ENCODE measurements at places on chromosomes 1 and 21.

- DNase-seq: no peak
Measured at GRCh38 chr1:198861636-198862035, 222.8 kb downstream of the PTPRC start.

DNA sequence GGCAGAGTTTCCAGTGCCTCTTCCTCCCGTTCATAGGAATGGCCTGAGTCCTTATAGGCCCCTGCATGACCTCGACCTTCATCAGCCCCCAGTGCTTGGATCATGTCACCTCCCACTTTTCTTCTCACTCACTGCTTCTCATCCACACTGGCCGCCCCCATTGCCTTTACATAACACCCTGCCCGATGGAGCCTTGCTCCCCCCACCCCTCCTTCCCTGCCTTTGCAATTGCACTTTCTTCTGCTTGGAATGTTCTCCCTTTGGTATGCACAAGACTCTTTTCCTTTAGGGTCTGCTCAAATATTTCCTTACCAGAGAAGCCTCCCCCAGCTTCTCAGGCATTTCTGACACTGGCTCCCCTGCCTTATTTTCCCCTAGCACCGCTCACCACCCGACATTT, 125.2 kb upstream of the KCNJ6 start:
- no peak for DNase-seq

DNA sequence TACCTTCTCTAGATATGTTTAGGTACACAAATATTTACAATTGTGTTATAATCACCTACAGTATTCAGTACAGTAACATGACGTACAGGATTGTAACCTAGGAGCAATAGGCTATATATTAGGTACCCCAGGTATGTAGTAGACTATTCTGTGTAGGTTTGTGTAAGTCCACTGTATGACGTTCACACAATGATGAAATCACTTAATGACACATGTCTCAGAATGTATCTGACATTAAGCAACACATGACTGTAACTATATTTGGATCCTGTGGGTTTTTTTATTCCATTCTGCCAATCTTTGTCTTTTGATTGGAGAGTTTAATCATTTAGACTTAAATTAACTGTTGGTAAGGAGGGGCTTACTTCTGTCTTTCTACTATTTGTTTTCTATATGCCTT, 52.1 kb downstream of the STYXL2 start:
- no peak for DNase-seq

GRCh38 chr21:41280115-41280919, 36.3 kb upstream of the FAM3B start:
- no peak for DNase-seq

GRCh38 chr1:28358716-28359115, 10.8 kb upstream of the PHACTR4 start:
- DNase-seq: no peak

GRCh38 chr1:209356976-209357377, 226.5 kb upstream of the CAMK1G start:
- no peak for DNase-seq

DNA sequence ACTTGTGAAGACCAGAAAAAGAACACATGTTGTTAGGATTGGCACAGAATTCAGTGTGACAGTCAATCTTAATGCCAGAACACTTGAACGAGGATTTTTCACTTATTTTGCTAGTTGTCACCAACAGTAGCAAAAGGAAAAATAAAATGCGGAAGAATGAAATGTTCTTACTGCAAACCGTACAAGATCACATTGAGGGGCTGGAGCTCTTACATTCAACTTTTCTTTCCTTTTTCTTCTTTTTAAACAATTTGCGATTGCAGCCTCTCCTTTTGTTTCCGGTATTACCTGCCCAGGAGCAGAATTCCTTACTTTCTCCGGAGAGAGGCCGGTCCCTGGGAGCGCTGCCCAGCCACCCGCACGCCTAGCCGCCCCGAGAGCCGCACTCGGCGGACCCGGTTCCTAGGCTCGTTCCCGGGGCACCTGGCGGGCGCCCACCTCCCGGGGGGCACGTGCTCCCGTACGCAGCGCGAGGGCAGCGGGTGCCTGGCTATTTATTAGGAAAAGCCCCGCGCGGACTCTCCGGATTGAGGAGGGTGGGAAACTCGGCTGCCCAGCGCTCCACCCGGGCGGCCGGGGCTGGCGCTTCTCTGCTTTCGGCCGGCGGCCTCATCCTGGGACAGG, 1.2 kb upstream of the CAMTA1 start:
- DNase-seq: no peak

- no peak for DNase-seq
Measured at GRCh38 chr1:169371404-169371803, 3.4 kb downstream of the BLZF1 start.

- no peak for DNase-seq
Measured at GRCh38 chr1:160638926-160639325, 7.9 kb downstream of the SLAMF1 start.

- no peak for DNase-seq
Measured at GRCh38 chr1:75338616-75339483, 204.7 kb downstream of the LHX8 start.

DNA sequence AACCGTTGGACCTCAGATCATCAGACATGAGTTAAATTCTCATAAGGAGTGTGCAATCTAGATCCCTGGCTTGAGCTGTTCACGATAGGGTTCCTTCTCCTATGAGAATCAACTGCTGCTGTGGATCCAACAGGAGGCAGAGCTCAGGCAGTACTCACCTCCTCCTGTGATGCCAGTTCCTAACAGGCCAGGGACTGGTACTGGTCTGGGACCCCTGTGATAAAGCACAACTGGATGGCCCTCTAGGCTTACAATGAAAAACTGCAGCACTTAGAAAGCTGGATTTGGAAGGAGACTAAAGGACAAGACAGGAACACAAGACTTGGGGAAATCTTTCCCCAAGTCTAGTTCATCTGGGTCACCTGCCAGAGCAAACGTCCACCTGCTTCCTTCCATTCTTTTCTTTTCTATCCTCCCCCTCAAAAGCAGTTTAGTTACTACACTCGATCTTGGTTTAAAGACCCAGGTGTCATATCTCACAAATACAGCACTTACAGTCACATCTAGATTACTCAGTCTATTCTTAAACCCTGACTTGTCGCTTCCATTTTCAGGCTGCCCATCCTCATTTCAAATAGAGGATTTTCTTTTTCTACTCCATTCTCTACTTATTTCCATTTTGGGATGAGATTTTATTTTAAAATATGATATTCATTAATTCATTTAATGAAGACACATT, 59.8 kb downstream of the PTPN14 start:
- no peak for DNase-seq

GRCh38 chr1:229474509-229474908, 33.6 kb downstream of the NUP133 start:
- no peak for DNase-seq

GRCh38 chr1:95655321-95656020, 421.5 kb downstream of the RWDD3 start:
- no peak for DNase-seq

DNA sequence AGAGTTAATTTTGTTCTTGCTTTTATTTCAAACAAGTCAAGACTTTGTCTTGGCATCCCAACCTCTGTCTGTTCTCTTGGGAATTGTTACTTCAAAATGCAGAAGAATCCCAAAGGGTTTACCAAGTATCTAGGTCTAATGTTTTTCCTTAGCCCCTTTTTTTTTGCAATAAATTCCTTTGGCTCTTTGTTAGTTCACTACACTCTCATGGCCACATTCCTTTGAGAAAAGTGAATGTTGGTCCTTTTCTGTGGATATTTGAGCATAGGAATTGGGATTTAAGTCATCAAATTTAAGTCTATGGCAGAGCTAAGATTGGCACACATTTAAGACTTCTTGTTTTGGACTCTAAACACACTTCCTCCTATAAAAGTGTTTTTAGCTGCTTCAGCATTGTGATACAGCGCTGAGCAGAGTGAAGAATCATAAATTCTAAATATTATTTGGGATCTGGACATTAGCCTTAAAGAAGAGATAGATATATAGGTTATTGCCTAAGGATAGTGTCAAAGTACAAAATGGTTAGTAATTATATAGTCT, 1.9 kb downstream of the BTF3L4 start:
- DNase-seq: no peak

DNA sequence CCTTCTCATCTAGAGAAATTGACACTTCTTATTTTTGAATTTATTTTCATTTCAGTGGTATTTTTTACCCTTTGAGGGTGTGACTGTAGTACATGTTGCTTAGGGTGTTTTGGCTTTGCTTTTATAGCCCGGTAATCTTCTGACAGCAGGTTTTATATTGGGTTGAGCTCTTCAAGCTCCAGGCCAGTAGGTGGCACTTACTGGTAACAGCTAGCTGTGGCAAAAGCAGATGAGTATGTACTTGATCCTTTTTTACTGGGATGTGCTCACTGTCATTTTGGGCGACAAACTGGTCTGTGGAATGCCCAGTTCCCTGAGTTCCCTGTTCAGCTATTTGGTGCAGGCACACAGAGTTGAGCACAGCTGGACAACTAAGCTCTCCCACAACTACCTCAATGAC, 916.2 kb upstream of the B3GALT2 start:
- no peak for DNase-seq

- no peak for DNase-seq
Measured at GRCh38 chr1:37410105-37410504, 64.3 kb upstream of the ZC3H12A start.

- DNase-seq: no peak
Measured at GRCh38 chr1:232553809-232554208, 76.1 kb downstream of the SIPA1L2 start.

DNA sequence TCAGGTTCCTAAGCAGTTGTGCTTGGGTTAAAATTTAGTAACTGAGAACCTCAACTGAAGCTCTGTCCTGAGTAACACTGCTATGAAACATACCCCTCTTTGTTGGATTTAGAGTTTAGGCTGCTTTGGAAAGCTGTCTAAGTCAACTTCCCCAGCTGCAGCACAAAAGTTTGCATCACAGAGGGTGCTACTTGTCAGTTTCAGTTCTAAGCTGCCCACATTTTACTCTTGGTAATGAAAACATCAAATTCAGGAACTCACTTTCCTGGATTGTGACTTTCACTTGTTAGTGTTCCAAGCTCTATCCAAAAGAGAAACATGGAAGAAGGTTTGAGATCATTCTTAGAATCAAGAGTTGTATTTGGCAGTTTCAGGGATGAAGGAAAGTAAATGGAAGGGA, 191.7 kb upstream of the NFIA start:
- no peak for DNase-seq

GRCh38 chr1:41861535-41862383, 57.0 kb downstream of the HIVEP3 start:
- DNase-seq: no peak

DNA sequence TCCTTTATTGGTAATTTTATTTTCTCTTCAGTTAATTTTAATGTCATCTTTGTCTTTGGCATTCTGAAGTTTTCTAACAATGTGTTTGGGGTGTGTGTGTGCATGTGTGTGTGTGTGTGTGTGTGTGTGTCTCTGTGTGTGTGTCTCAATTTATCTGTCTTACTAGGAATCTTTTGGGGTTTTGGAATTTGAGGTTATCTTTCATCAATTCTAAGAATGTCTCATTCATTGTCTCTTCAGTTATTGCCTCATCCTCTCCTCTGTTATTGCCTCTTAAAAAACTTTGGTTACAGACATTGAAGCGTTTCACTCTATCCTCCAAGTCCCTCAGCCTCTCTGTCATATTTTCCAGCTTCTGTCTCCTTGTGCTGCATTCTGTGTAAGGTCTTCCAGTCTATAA, 18.1 kb upstream of the SAMD13 start:
- DNase-seq: no peak

DNA sequence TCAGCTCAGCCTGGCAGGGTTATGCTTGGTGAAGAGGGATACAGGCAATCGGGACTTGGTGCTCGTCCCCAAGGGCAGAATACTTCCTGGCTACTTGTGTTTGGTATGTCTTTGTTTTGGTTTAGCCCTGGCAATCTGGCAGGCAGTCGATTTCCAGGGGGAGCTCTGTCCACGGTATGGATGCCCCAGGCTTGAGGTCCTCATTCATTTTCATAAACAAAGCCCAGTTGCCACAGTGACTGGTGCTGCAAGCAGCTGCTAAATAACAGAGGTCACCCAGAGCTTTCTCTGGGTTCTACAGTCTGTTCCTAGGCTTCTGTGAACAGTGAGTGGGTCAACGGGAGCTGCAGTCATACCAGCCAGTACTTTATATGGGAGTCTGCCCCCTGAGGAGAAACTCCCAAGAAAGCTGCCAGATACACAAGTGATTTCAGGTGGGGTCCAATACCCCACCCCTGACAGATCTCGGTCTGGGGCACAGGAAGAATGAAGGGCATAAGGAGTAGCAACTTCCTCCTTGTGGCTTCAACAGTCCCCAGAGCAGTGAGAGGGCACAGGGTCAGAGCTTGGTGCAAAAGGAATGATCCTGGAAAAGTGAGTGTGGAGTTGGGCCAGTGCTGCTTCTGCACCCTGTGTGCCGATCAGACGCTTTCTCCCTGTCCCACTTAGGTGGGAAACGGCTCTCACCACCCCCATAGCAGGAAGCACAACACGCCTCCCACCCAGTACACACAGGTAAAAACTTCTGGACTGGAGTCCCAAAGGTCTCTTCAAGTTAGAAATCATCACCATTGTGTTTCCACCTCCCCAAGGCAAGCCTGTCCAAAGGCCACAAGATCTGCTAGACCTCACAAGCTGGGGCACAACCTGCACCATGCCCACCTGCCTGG, 55.5 kb downstream of the TGFBR3 start:
- peak; percentile 72 for DNase-seq

- no peak for DNase-seq
Measured at GRCh38 chr21:32483293-32483595, 70.7 kb downstream of the EVA1C start.

DNA sequence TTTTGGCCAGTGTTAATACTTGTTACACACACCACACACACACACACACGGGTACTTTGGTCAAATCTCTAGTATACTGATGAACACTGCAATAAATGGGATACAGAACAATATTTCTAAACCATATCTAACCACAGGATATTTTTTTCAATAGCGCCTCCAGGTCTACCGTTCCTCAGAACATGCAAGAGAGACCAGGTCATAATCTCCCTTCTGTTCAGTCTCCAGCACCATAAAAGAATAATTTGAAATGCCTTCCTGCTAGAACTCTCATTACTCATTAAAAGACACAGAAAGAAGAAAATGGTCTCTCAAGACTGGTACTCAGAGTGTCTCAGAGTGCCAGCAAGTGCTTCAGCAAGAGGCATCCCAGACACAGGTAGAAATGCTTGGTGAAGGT, 11.5 kb upstream of the SLC44A3 start:
- DNase-seq: no peak

DNA sequence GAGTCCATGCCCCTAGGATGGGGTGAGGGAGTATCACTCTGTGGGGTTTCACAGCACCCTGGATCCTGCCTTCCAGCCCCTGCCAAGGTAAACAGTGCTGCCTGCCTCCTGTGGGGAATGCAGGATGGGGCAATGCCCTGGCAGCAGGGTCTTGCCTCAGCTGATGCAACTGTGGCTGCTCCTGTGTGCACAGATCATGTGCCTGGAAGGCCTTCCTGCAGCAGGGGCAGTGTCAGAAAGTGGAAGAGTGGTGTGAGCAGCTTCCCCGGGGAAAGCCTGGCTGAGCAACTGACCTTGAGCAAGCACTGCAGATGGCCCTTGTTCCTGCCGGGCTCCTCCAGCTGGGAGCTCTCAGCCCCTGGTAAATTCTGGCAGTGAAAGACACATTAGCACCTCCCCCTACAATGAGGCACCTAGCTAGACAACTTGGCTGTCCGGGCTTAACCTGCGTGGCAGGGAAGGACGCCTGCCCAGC, 9.9 kb downstream of the TOR3A start:
- peak; percentile 93 for DNase-seq
